CD4-positive, alpha-beta T cell treated with Interleukin-21 for 1 hour (primary cell): ENCODE measurements at places on chromosomes 2 and 18.

GRCh38 chr2:231764124-231764523, 17.0 kb downstream of the PDE6D start:
- no peak for DNase-seq

GRCh38 chr2:239400596-239401066, at the start of gene HDAC4:
TSS of gene HDAC4 (minus strand) at chr2:239401020. CDS start at chr2:239352699, 48,321 bp downstream.
- no peak for DNase-seq

DNA sequence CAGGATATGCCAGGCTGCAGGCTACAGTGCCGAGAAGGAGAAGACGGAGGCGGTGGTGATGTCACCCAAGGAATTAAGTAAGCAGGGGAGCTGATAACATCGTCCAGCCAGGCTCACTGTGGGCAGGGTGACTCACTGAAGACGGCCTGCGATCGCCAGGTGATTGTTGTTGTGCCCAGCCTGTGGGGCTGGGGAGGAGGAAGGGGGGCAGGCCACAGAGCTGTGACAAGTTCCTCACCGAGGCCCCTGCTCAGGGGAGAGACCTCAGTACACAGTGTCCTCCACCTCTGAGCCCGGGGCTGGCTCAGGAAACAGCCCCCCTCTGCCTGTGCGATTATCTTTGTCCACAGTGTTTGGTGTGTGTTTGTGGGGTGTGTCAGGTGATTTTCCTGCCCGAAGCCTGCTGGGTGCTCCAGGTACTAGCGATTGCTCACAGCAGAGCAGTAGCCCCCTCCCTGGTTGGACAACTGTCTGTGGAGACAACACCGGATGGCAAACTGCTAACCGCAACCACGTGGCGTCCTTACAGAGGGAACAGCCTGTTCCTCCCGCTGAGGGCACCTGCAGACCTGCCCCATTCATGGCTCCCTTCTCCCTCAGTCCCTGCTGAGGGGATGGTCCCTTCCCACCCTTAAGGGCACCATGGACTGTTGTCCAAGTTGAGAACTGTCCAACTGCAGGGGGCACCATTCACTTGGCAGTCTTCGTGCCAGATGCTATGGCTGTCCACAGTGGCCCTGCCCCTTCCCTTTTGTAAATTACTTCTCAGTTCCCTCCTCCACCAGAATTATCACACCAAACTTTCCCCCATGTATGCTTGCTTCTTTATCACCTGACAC, 95.1 kb downstream of the ZFP36L2 start:
- DNase-seq = peak; percentile 88

DNA sequence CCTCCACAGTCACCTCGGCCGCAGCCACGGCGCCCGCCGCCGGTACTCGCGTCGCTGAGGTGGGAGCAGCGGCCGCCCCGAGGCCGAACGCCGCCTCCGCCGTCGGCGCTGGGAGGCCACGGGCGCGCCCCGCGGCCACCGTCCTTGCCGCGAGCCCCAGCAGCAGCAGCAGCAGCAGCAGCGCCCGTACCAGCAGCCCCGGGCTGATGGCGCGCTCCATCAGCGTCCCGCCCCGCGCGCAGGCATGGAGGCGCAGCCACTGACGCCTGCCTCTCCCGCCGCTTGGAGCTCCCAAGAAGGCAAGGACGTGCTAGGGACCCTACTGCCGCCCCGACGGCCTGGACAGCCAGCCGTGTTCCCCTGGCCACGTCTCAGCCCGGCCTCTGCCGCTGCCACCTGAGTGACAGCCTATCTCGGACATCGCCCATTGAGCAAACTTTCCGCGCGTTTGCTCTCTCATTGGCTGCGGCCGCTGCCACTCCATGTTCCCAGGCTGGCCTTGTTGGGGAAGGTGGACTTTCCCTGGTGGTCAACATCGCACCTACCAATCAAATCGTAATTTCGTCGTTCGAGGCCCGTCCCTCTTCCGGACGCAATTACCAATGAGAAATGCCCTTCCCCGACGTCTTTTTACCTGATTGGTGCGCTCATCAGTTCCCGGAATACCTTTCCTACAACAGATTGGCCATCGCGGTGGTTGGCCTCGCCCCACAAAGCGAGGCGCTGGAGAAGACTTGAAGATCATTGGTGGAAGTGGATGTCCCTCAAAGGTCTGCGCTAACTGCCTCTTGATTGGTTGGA, at the start of gene EIF2AK3:
TSS of gene EIF2AK3 (minus strand) at position 410 of the 801 bp plus-strand sequence. CDS start at position 220, 190 bp downstream.
- peak; percentile 99 for DNase-seq

GRCh38 chr2:26483957-26484565, 6.1 kb upstream of the OTOF start:
- DNase-seq = no peak

DNA sequence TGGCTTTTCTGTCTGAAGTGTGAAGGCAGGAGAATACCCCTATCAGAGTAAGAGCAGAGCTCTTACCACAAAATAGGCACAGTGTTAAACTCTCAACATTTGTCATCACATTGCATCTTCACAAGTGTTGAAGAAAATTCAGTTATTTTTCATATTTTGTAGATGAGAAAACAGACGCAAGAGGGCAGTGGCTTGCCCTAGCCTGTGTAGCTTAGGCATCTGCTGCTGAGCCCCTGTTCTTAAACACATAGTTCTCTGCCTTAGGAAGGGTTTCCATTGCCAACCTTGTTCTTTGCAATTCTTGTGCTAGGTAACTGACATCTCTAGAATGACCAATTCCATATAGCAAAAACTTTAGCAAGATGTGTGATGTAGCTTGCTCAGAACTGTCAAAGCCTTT, 112.7 kb upstream of the RMDN2 start:
- DNase-seq = no peak

DNA sequence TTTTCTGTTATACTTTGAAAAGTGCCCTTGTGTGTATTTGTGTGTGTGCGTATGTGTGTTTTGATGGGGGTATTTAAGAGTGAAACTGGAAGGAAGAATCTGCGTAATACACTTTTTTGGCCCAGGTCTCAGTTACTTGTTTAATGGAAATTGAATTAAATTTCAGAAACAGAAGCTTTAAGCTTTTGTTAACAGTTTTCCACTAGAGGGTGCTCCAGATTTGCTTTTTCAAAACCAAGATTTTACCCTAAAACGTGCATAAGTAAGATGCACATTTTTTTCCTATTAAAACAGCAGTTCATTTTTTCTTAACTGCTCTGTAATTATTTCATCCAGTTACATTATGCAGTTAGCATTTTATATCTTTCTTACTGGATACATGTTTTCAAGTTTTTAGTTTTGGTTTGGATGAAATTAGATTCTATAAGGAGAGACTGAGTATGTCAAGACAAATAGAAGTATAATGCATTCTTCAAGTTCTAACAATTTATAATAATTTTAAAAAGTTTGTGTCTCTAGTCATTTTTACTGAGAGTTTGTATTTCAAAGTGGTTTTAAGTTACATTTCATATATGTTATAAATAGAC, 97.2 kb downstream of the PIK3C3 start:
- peak; percentile 2 for DNase-seq

GRCh38 chr2:120343433-120344105, 2.4 kb upstream of the INHBB start:
- DNase-seq = peak; percentile 44

DNA sequence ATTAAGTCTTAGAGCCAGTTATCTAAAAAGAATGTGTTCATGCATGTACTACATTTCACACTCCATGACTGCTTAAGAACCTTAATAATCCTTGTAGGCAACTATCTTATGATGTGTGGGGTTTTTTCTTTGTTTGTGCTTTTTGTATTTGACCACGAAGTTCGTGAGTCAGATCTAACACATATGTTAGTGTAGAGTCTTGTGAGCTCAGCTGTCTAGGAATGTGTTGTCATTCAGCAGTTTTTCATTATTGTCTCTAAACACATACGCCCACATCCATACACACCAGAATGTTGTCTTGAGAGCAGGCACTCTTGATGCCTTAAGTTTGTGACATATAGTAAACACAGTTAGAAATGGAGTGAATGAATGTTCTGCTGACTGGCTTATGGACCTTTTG, 38.4 kb downstream of the CAB39 start:
- no peak for DNase-seq
